ACHN (cell line): ENCODE measurements at places on chromosomes 13 and 19.

DNA sequence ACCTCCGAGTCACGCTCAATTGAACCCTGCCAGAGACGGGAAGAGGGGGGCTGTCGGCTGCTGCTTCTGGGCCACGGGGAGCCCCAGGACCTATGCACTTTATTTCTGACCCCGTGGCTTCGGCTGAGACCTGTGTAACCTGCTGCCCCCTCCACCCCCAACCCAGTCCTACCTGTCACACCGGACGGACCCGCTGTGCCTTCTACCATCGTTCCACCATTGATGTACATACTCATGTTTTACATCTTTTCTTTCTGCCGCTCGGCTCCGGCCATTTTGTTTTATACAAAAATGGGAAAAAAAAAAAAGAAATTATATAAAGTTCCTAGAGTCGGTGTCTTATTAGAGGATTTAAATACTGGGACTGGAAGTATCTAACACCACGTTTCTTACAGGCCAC, 11.7 kb downstream of the TRIP10 start:
- DNase-seq: no peak

DNA sequence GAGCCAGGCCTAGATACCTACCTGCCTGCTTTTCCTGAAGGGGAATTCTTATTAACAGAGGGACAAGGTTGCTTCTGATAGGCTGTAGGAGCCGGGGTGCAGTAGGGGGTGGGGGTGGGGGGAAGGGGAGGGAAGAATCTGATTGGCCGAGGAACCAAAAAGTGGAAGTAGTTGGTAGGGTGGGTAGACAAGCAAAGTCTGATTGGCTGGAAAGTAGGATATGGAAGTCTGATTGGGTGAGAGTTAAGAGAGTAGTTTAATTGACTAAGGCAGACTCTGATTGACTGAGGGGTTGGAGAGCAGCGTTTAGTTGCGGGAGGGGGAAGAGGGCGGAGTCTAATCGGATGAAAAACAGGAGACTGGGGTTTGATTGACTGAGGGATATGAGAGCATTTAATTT, 9.4 kb upstream of the CYP4F22 start:
- DNase-seq: no peak

GRCh38 chr19:18650021-18650390, 13.2 kb downstream of the KLHL26 start:
- DNase-seq: no peak

- DNase-seq: peak; percentile 60
Measured at GRCh38 chr19:32691952-32692726, 518 bp downstream of the NUDT19 start.

- no peak for DNase-seq
Measured at GRCh38 chr13:43469791-43470190, 317.0 kb downstream of the ENOX1 start.

- DNase-seq: no peak
Measured at GRCh38 chr13:109917422-109917821, 131.0 kb upstream of the IRS2 start.

- DNase-seq: peak; percentile 16
Measured at GRCh38 chr13:93116809-93117208, 109.8 kb upstream of the GPC6 start.

GRCh38 chr13:94854688-94855087, 142.3 kb upstream of the SOX21 start:
- no peak for DNase-seq

- no peak for DNase-seq
Measured at GRCh38 chr13:108496362-108497210, 132.8 kb upstream of the MYO16 start.

- no peak for DNase-seq
Measured at GRCh38 chr13:107076801-107077200, 508.9 kb upstream of the ARGLU1 start.

DNA sequence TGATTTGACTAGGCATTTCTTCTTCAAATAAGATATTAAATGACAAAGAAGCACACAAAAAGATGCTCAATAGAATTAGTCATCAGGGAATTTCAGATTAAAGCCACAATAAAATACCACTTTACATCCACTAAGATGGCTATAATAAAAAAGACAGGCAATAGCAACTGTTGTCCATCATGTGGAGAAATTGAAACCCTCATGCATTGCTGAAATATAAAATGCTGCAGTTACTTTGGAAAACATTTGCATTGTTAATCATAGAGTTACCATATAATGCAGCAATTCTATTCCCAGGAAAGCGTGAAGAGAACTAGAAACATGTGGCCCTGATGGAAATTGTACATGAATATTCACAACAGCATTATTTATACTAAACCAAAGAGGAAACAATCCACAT, 605.5 kb upstream of the SLITRK1 start:
- DNase-seq: no peak

- DNase-seq: no peak
Measured at GRCh38 chr13:94311893-94312292, 167.6 kb downstream of the DCT start.

- peak; percentile 83 for DNase-seq
Measured at GRCh38 chr19:18416778-18417249, 2.4 kb upstream of the SSBP4 start.

GRCh38 chr19:55689411-55690108, 14.5 kb downstream of the EPN1 start:
- DNase-seq: no peak

GRCh38 chr13:45492538-45492937, 27.8 kb downstream of the COG3 start:
- no peak for DNase-seq

GRCh38 chr13:106302011-106302410, 233.5 kb downstream of the EFNB2 start:
- DNase-seq: no peak

GRCh38 chr13:48906200-48906599, 69.5 kb upstream of the FNDC3A start:
- no peak for DNase-seq

GRCh38 chr19:50312967-50313811, 16.0 kb downstream of the KCNC3 start:
- no peak for DNase-seq

DNA sequence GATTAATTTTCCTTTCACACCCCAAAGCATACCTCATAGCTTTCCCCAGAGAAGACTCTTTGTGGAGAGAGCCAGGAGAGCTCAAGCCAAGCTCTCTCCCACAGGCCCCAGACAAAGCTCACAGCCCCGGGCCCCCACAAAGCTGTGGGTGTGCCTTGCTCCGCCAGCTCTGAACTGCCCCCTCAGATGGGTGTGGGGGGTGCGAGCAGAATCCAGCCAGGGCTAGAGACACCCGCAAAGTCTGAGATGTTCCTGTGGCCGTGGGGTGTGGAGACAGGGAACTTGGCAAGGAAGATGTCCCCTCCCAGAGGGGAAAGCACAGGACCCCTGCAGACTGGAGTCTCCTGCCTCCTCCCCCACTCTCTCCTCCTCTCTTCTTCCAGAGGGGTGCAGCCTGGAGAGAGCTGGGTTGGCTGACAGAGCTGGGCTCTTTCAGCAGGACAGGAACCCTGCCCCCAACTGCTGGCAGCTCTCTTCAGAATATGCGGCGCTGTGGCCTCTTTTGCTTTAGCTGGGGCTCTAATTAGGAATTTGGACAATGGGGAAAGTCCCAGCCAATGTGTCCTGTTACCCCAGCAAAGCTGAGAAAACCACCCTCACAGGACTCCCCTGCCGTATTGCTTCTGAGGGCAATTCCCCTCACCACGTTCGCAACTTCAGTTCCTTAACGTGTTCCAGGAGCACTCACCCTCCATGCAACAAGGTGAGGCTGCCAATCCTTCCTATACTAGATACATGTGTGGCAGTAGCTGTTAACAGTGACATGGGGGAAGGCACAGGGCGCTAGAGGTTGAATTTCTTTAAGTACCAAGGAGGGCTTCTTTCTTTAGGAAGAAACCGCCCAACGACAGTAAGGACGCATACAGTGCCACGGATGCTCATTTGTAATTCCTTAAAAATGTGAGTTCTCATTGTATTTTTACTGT, 170.0 kb downstream of the COL4A1 start:
- no peak for DNase-seq

GRCh38 chr19:960020-960419, 24.1 kb upstream of the WDR18 start:
- no peak for DNase-seq

- no peak for DNase-seq
Measured at GRCh38 chr19:5067678-5068077, 98.8 kb downstream of the KDM4B start.

GRCh38 chr19:3451451-3451866, 28.9 kb downstream of the SMIM24 start:
- DNase-seq: no peak
